ENCODE measurements at places on chromosomes 1 and 21. TPM values are rescaled to one million over a fixed set of nuclear protein-coding genes. Genes with fewer than 3 reads are reported as not detected.

RNU1-3 gene
- 4,743 TPM for total RNA-seq

ELF3 gene
- total RNA-seq: 0.90 TPM

TTC22 gene
- 16.2 TPM for total RNA-seq

RGS16 gene
- 4.6 TPM for total RNA-seq

SELP gene
- 1.9 TPM for total RNA-seq

AKR7A3 gene
- total RNA-seq: 2.8 TPM

LCE1C gene
- total RNA-seq: not detected

BATF3 gene
- total RNA-seq: 3.2 TPM

MAP1LC3C gene
- total RNA-seq: not detected

GRCh38 chr21:45460611-45461368 is 55.8 kb downstream of the COL18A1 start:
- H3K36me3 ChIP-seq: no peaks in the 10 kb centered on the region
- DNase-seq: no peak
- peaks cover 56% of the 10 kb centered on the region for H3K27me3 ChIP-seq
- no peak overlapping the region for H3K4me3 ChIP-seq

DNA sequence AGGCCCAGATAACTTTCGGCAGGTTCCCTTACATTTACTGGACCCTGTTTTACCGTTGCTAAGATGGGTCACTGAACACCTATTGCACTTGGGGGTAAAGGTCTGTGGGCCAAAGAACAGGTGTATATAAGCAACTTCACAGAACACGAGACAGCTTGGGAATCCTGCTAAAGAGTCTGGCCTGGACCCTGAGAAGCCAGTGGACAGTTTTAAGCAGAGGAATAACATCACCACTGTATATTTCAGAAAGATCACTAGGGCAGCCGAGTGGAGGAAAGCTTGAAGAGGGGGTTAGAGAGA is 54.4 kb downstream of the LAMC2 start:
- DNase-seq: no peak
- no peak overlapping the region for H3K4me3 ChIP-seq
- H3K27me3 ChIP-seq: no peaks in the 10 kb centered on the region
- H3K36me3 ChIP-seq: no peaks in the 10 kb centered on the region
- no peak overlapping the region for H3K27ac ChIP-seq

DNA sequence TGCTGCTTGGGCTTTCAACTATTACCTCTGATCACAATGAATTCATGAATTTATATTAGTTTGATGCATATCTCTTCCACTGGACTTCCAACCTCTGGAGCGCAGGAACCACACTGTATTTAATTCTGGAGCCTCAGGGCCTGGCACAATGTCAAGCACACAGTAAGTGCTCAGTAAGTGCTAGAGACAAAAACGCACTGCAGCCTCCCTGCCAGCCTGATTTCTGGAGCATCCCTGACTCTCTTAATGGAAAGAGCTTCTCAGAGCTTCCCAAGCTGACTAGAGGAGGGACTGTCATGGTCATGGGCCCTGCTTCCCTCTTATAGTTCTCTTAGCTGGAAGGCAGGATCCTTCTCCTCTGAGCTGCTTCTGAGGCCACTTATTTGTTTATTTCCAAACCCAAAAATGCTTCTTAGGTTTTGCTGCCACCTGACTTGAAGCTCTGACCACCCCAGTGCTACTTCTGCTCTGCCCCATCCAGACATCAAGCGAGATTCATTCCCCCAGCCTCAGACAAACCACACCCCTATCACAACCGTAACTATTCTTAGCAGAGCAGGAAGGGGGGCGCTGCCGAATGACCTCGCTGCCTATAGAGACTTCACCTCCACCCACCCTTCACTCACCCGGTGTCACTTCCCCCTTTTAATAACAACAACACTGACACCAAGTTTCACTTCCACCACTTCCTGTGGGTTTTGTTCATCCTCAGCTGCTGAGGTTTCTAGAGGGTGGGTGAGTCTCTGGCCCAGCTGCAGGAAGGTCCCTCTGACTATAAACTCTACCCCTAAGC is 33.6 kb downstream of the NUAK2 start:
- H3K4me1 ChIP-seq: peaks cover 89% of the 10 kb centered on the region
- no peaks in the 10 kb centered on the region for H3K27me3 ChIP-seq
- H3K27ac ChIP-seq: peak overlapping the region; percentile 86
- H3K36me3 ChIP-seq: no peaks in the 10 kb centered on the region

- H3K4me3 ChIP-seq: no peak overlapping the region
- H3K36me3 ChIP-seq: no peaks in the 10 kb centered on the region
- H3K27ac ChIP-seq: no peak overlapping the region
- no peaks in the 10 kb centered on the region for H3K27me3 ChIP-seq
Measured at GRCh38 chr21:37375866-37376574, 9.4 kb downstream of the DYRK1A start.

DNA sequence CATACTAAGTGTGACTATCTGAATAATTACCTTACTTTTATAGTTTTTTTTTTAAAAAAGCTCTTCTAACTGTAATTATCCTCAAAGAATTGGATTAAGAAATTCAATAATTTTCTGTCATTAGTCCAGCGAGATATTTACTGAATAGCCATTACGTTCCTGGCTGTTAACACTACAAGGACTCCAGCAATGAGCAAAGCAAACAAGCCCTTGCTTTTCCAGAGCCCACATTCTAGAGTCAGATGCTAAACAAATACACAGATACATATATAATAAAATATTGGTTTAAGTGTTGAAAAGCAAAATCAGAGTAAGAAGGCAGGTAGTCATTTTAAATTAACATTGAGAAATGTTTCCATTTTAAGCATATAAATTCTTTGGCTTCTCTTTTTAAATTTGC is 118.4 kb downstream of the ATF6 start:
- H3K27me3 ChIP-seq: no peaks in the 10 kb centered on the region
- H3K4me1 ChIP-seq: no peaks in the 10 kb centered on the region
- no peak overlapping the region for H3K27ac ChIP-seq
- peaks cover 15% of the 10 kb centered on the region for H3K36me3 ChIP-seq

DNA sequence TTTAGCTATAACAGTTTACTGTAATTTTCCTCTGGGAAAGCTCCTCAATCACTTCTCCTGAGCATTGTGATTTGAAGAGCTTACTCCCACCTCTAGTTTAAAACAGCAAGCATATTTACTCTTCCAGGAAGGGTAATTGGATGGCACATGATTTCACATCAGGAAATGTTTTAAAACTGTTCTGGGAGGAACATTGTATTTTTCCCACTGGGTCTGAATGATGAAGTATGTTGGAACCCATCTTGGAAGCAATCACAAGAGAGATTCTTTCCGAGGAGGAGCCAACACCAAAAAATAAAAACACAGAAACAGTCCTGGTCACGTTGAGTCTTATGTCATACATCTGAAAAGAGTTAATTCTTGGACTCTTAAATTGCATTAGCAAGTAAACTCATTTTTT is 17.3 kb downstream of the MAP10 start:
- no peak overlapping the region for H3K27ac ChIP-seq
- H3K27me3 ChIP-seq: no peaks in the 10 kb centered on the region
- H3K36me3 ChIP-seq: no peaks in the 10 kb centered on the region
- no peaks in the 10 kb centered on the region for H3K4me1 ChIP-seq
- no peak overlapping the region for H3K4me3 ChIP-seq

- no peak overlapping the region for H3K4me3 ChIP-seq
- no peaks in the 10 kb centered on the region for H3K36me3 ChIP-seq
- H3K4me1 ChIP-seq: no peaks in the 10 kb centered on the region
- H3K27ac ChIP-seq: no peak overlapping the region
- DNase-seq: no peak
Measured at GRCh38 chr21:27805696-27806095, 838.8 kb upstream of the ADAMTS5 start.

All from T-cell (primary cell).